Stimulated activated CD4-positive, alpha-beta T cell treated with anti-CD3 and anti-CD28 coated beads, Interleukin-1b, Interleukin-23, amount 100 ng/mL, for 48 hours (primary cell): ENCODE measurements at places on chromosomes 3 and 15.

- DNase-seq = no peak
These were observed 34.1 kb downstream of the CGNL1 start for GRCh38 chr15:57410373-57410772.

GRCh38 chr3:141021261-141021660 lies 29.9 kb upstream of the SPSB4 start:
- DNase-seq = no peak

- DNase-seq = no peak
These were observed 49.1 kb downstream of the TRANK1 start for GRCh38 chr3:36895496-36896409.

DNA sequence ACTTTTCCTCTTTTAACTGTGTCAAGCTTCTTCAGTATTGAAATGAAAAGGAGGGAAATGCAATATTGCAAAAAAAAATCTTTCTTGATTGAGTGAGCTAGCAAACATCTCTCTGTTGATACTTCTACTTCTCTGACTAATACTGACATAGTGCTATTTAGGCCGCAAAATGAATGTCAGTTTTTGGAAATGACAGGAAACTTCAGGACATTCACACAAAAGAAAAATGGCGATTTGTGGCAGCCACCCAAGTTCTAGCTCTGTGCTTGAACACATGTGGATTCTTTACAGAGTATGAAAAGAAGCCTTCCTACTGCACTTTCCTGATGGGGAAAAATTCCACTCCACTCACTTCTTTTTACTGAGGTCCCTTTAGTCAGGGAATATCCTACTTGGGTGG lies 486.8 kb upstream of the ALCAM start:
- no peak for DNase-seq

DNA sequence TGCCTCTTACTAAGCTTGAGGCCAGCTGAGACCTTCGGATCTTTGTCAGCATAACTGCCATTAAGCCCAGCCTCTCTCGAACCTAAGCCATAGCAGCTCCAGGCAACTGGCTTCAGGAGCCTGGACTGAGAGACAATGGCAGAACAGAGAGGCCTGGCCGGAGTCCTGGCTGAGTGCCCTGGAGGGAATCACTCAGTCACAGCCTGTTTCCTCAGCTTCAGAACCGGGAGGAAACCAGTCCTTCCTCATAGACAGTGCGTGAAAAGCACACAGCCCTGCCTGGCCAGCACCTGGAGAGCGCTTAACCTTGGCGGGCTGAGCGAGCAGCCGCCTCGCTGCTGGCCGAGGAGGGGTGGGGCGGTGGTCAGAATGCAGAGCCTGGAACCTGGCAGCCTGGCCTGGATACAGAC lies 21.6 kb downstream of the RNU5B-1 start:
- no peak for DNase-seq

GRCh38 chr3:186960347-186960746 lies 30.0 kb downstream of the ST6GAL1 start:
- no peak for DNase-seq

DNA sequence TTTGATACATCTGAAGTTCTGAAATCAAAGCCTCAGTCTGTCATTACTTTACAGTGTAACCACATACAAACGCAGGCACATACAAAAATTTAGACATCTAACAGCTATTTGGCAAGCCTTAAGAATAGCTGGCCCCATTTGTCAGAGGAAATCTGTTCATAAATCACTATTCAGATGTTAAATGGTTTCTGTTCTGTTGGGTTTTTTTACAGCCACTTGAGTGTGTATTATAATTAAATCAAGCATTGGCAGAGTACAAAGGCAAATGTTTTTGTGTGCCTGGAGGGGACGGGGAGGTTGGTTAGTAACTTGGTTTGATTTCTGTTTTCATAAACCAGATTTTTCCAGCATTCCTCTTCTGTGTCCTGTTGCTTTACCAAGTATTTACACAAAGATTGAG lies 24.1 kb downstream of the PIGB start:
- DNase-seq = no peak

DNA sequence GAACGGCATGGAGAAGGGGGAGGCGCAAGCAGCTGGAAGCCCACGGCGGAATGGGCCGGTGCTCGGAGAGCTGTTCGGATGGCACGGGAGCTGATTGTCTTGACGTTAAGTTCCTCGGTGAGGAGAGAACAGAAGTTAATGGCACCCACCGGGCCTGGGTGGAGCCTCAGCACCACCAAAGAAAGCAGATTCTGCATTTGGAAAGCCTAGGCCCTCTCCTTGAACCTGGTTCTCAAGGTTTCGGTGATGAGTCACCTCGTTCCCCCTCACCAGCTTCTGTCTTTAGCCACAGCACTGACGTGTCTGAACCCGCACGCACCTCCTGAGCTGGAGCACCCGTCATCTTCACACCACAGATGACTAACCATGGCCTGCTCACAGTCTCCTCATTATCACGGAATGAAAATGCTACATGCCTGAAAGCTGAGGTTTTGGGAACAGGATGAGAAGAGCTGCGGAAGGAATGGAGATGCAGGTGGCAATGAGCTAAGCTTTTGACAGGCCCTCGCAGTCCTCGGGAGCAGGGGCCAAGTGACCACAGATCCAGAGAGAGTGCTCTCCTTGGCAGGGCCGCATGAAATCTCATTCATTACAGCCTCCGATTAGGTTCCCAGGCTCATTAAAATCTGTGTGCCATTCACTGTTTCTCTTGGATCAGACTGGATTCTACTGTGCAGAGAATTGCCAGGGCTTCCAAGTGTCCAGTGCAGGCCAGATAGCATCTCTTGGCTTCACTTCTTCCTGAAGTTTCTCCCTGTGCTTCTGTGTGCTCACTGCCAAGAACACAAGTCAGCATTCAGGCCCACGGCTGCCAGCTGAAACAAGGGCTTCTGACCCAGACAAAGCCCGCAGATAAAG lies 96.3 kb upstream of the DLG1 start:
- peak; percentile 73 for DNase-seq

DNA sequence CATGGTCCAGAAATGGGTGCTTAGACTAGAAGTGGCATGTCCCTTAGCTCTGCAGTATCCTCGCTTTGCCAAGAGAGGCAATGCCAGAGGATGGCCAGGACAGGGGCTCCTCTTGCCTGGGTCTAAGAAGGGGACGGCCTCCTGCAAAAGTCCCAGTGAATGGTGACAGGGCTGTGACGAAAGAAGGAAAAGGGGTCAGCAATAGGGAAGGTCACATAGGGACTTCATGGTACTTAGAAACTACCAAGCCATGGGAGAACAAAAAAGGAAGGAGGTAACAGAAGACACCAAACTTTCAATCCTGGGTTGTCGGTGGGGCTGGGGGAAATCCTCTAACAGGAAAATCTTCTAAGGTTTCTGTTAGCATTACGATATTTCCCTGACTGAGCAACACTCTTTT lies 36.2 kb upstream of the ATOSA start:
- DNase-seq = no peak

GRCh38 chr15:43934480-43934879 lies 107.7 kb downstream of the WDR76 start:
- no peak for DNase-seq

GRCh38 chr3:76645724-76646123 lies 394.2 kb upstream of the ROBO2 start:
- no peak for DNase-seq

GRCh38 chr3:177058648-177059047 lies 138.6 kb downstream of the TBL1XR1 start:
- no peak for DNase-seq

DNA sequence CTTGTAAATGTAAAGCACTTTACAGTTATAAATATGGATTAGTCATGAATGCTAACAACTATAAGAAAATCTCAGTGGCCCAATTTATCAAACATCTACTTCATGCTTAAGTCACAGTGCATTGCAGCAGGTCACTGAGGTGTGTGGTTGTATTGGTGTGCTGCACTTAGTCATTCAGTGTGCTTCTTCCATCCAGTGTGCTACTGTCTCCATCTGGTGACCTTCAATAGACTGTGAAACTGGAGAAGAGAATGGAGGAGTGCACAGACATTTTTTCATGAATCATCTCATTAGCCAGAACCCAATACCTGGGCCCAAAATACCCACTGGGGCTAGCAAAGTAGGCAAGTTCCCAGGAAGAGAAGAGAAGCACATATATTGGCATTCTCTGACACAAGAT lies 199.6 kb downstream of the SHOX2 start:
- no peak for DNase-seq

DNA sequence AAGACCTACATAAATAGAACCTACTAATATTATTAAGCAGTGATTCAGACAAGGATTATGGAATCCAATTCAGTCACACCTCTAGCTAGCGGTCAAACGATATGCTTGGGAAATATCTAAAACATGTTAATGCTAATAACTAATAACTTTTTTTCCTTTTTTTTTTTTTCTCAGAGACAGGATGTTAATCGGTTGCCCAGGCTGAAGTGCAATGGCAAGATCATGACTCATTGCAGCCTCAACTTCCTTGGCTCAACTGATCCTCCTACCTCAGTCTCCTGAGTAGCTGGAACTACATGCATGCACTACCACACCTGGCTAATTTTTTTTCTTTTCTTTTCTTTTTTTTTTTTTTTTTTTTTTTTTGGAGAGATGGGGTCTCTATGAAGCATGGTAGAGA lies 124.1 kb downstream of the NR2E3 start:
- DNase-seq = no peak

- no peak for DNase-seq
These were observed 12.1 kb downstream of the SEC22C start for GRCh38 chr3:42569593-42570142.

DNA sequence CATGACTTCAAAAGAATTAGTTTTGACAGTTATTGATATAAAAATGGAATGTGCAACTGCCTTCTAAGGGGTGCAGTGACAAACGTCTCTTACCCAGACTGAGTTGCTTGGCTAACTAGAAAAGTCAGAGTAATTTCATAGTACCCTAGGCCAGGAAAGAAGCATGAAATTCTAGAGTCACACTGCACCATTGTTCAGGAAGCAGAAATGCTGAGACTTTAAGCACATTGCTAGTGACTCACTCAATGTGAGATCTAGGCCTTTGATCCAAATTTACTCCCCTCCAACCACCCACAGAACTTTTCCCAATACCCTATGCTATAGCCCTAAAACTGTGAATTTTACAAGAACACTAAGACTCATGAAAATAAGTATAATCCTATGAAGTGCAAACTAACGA lies 110.8 kb downstream of the DUT start:
- DNase-seq = no peak

DNA sequence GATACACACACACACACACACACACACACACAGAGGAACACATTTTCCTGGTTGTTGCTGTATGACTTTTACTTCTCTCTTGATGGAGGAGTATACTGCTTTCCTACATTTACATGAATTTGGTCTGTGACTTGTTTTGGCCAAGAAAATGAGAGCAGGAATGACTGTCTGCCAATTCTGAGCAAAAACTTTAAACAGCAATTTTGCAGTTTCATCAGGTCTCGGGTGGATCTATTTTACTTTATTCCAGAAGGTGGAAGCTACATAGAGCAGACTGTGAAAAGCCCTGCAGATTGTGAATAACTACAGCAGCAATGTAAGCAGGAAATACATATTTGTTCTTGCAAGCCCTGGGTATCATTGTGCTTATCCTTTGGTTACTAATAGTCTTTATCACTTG lies 1350.0 kb upstream of the EPHA6 start:
- DNase-seq = no peak

DNA sequence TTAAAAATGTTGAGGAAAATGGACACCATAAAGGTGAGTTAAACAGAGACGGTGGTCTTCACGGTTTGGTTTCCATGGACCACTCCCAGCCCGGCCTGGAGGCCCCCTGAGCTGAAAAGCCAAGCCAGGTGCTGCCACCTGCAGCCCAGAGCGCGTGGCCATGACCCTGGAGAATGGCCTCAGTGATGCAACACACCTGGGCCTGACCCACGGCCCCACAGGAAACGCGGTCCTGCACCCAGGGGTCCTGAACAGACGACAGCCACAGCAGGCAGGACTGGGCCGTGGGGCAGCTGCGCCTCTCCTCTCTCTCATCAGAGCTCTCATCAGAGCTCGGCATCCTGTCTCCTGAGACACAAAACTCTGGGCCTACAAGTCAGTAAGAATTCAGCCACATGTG lies 64.1 kb downstream of the NIPA2 start:
- DNase-seq = no peak

DNA sequence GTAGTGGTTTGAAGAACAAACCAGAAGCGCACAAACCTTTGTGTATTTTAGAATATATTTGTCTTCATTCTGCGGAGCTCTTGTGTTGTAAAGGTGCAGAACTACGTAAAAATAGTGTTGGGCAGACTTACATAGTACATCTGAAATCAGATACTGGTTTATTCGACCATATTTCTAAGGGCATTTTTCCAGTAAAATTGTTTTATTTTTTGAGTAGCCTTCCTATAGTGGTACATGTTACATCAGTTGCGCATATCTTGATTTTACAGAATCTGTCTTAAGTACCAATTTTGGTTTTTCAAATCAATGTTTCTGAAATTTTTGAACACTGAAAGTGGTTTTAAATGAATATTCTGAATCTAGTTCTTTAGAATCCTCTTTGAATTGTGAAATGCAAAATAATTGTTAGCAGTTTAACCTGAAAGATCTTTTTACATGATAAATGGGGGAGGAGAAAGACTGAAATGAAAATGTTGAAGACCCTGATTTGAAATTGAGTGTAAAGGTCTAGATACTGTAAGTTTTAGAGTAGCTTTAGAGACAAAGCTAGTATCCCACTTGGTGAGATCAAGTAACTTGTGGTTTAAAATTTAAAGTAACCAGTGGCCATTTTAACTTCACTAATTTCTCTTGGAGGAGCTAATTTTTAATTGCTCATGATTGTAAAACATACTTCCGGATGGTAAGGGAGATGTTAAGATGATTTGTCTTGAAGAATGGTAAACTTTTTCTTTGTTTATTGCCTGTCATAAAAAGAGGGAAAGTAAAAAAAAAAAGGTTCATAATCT lies 15.5 kb upstream of the CHD2 start:
- no peak for DNase-seq

GRCh38 chr3:50241163-50241562 lies 5.2 kb downstream of the GNAI2 start:
- DNase-seq = no peak

GRCh38 chr15:63172851-63173451 lies 15.7 kb upstream of the RPS27L start:
- DNase-seq = no peak

DNA sequence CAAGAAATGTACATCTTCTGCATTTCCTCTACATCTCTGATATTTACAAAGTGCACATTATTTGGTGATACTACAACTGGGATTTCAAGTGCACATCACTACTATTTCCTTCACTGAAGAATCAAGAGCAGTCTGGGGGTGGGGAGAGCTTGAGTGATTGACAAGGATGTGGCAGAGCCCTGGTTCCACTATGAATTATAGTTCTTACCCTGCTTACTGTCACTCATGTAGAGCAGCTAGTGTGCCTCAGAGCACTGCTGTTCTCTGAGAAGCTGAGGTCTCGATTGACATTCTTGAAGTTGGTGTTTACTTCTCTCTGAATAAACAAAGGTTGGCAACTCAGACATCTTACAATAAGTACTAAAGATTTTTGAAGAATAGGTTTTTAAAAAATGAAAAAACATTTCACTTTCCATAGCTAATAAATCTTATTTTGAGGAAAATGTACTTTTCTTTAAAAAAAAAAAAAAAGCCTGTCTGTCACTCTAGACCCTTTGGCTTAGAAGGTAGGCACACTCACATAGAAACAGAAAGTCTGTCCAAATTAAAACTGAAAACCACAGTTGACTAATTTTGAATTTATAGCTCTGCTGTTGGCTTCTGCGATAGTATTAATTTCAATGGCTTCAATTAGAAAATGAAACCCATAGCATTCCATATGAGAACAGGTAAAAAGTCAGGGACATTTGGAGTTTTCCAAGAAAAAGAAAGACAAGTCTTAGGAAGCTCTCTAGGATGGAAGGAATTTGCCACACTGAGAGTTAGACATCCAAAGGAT lies 5.6 kb downstream of the GREM1 start:
- no peak for DNase-seq
